ENCODE measurements at places on chromosomes 6 and 20. TPM values are rescaled to one million over a fixed set of nuclear protein-coding genes. Genes with fewer than 3 reads are reported as not detected.

Gene MYB
- 0.95 TPM for total RNA-seq

Gene PKHD1
- not detected for total RNA-seq

Gene PTPRA
- 48.8 TPM for total RNA-seq

Gene C6orf15
- total RNA-seq: 21.6 TPM

Gene PCK1
- not detected for total RNA-seq

Gene SYTL3
- total RNA-seq: 8.3 TPM

Gene SNAP91
- not detected for total RNA-seq

Gene MEP1A
- total RNA-seq: not detected

All from PC-9 (cell line).